Right atrium auricular region (tissue), 2 donors: ENCODE measurements at places on chromosomes 12 and 14.

DNA sequence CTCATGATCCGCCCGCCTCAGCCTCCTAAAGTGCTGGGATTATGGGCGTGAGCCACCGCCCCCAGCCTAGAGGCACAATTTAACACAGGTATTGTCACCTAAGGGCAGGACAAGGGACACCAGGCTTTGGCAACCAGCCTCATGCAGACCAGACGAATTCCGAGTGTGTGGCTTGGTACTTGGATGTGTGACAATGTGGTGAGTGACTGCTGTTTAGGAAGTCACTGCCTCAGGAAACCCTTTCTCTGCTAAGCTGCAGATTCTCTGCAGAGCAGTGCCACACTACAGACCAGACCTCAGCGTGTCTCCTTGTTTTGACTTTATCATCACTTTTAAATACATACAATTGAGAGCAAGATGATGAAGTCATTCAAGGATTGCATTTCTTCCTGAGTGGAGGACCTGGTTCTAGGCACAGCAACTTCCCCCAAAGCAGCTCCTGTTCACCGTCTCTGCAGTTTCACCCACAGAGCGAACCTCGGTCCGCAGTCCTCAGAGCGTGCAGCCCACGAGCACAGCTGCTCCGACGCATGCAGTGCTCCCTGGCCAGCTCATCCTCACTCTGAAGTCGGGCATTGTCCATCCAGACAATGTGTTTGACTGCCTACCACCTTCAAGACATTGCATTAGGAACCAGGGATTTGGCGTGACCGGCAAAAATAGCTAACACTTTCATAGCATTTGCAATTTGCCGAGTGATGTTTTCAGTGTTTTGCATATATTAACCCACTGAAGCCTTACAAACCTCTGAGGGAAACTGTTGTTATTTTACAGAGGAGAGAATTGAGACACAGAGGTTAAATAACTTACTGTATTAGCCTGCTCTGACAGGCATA is 235.2 kb downstream of the CHST11 start:
- no peak for DNase-seq

DNA sequence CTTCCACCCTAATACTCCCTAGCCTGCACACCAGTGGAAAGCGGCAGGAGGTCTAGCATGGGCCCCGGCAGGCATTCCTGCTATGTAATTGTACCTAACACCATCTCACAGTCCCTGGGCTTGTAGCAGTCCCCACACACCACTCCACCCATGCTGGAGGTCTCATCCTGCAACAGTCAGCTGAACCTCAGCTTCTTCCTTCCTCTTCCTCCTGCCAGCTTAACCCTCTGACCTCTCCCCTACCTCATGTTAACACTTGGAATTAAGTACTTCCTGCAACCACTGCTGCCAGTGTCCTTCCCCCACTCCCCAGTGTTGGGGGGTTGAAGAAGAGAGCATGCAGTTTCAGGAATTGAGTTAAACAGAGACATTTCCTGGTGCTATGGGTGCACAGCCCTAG is 7.6 kb downstream of the ADCY4 start:
- no peak for DNase-seq

GRCh38 chr14:100589760-100590469 is 2.7 kb upstream of the BEGAIN start:
- no peak for DNase-seq

GRCh38 chr12:22121224-22121623 is 75.2 kb downstream of the CMAS start:
- no peak for DNase-seq

DNA sequence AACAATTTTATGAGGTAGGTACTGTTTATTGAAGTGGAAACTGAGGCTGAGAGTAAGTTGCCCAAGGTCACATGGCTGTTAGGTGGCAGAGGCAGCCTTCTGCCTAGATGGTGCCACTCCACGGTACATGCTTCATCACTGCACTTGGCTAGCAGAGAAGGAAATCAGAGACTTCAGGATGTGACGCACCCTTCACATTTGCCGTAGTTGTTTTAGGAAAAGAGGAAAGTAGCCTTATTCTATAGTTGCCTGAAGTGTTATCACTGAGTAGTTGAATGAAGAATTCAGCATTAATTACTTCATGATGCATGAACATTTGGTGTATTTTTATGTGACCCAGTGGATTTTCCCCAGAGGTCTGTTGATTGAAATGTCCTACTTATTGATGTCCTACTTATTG is 55.7 kb downstream of the ERC1 start:
- DNase-seq = no peak

DNA sequence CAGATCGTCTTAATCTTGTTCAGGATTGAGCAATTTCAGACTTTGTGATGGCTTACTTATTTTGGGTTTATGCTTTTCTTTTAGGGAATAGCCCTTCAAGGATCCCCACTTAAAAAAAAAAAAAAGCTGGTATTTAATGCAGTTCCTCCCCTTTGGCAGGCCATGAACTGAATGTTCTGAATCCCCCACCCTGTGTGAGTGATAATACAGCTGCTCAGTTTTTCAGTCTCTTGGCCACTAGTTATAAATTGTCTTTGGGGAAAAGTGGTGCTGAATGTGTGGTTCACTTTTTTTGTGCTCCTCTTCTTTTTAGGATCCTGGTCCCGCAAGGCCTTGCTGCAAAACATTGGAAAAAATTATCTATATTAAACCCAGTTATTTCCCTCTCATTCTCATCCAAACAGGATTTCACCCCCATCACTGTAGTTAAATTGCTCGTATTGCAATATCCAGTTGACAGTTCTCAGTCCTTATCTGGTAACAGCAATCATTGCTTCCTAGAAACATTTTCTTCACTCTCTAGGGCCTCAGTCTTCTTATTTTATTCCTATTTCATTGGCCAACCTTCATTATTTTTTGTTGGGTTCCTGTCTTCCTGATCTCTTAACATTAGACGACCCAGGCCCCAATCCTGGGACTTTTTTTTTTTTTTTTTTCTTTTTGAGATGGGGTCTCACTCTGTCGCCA is 73.1 kb upstream of the PAWR start:
- DNase-seq = no peak

GRCh38 chr12:106160915-106161314 is 22.2 kb upstream of the NUAK1 start:
- no peak for DNase-seq

DNA sequence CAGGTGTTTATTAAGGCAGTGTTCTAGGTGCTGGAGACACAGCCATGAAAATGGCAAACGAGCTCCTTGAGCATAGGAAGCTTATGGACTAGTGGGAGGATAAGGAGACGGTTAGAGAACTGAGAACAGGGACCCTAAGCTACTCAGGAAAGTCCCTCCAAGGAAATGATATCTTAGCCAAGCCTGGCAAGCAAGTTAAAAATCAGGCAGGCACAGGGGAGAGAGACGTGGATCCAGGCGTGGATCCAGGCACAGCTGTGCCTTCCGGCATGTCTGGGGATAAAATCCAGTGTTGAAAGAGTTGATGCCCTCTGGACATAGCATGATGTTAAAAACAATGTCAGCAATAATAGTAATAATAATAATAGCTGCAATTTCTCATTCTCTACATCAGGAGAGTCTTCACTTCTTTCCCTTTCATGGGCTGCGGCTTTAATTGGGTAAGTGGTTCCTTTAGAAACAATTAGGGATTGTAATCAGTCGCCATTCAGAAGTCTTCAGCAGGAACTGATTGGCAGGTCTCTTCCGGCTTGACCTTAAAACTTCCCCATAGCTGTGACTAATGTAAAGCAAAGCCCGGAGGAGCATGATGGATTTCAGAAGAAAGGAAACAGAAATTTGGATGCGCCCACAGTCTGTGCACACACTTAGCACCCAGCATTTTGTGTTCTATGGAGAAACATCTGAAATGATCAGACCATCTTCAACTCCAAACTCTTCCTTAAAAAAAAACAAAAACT is 230.2 kb downstream of the SLC41A2 start:
- no peak for DNase-seq

DNA sequence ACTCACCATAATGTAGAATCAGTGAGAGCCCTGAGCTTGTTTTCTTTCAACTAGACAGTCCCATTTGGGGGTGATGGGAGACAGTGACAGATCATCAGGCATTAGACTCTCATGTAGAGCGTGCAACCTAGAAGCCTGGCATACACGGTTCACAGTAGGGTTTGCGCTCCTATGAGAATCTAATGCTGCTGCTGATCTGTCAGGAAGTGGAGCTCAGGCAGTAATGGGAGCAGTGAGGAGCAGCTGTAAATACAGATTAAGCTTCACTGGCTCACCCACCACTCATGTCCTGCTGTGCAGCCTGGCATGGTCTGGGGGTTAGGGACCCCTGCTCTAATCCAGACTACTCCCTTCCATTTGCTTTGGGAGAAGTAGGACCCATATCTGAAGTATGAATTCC is 55.6 kb downstream of the FNTB start:
- no peak for DNase-seq

DNA sequence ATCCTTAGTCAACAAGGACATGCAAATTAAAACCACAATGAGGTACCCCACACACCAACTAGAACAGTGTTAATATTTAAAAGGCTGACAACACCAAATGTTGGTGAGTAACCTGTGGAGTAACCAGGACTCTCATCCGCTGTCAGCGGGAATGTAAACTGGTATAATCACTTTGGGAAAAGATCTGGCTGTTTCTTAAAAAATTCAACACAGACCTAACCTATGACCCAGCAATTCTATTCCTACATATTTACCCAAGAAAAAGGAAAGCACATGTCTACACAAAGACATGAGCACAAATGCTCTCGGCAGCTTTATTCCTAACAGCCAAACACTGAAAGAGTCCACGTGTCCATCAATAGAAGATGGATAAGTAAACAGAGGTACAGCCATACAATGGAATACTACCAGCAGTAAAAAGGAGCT is 26.6 kb downstream of the NRDE2 start:
- DNase-seq = no peak

DNA sequence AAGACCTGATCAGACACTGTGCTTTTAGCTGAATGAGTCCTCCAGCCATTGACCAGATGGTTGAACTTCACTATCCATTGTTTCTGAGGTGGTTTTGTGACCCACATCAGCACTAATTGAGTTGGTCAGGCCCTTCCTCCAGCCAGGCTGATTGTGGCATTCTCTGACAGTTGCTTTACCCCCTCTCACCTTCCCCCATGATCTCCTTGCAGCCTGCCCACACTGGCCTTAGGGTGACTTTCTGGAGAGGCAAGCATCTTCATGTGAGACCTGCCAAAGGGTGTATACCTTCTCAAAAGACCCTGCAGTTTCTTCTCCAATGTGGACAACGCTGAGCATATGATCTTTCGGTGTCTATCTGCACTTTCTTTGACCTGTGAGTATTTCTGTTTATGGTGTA is 83.9 kb downstream of the GPATCH2L start:
- DNase-seq = no peak

- DNase-seq = no peak
These were observed 310.4 kb downstream of the PAWR start for GRCh38 chr12:79380402-79380801.

DNA sequence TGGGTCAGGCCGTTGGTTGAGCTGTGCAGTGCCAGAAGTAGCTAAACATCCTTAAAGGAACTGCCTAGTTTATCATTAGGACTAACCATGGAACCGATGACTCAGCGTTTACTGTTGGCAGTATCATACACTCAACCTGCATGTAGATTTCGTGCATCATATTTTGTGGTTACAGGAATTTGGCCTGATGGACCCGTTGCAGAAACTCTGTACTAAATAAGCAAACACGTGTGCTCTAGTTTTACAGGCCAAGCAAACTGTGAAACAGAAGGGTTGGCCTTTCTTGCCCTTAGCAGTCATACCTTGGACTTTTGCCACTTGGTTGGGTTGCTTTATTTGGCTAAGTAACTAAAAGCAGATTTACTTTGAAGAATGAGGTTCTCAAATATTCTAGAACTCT is 35.6 kb downstream of the DGLUCY start:
- no peak for DNase-seq

DNA sequence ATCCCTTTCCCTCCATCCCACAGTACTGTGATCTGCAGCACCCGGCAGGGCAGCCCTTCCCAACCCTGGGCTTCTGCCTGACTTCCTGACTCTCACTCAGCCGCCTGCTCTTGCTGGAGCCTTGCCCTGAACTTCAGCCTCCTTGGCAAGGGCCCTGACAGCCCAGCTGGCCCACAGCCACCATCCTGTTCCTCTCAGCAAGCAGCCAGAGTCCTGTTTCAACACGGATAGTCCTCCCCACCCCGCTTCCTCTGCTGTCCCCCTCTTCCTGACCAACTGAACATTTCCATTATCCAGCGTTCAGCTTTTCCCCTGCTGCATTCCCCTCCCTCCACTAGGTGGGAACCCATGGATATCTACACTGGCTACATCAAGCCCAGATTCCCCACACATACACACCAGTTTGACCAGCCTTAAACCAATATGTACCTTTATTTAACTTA is 74.0 kb upstream of the MDM1 start:
- DNase-seq = peak; percentile 97

DNA sequence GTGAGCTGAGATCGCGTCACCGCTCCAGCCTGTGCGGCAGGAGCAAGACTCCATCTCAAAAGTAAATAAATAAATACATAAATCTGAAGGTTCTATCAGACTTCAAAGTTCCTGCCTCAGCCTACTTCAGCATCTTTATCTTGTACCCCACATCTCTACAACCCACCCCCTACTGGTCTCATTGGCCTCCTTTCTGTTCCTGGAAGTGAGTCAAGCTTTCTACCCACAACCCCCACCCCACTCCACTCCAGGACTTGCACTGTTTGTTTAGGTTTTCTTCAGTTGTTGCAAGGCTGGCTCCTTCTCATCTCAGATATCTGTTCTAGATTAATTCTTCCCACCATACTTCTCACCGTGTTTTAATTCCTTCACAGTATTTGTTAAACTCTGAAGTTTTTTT is 714 bp upstream of the PSMC6 start:
- no peak for DNase-seq

GRCh38 chr14:69882116-69882864 is 3.1 kb downstream of the SMOC1 start:
- no peak for DNase-seq

DNA sequence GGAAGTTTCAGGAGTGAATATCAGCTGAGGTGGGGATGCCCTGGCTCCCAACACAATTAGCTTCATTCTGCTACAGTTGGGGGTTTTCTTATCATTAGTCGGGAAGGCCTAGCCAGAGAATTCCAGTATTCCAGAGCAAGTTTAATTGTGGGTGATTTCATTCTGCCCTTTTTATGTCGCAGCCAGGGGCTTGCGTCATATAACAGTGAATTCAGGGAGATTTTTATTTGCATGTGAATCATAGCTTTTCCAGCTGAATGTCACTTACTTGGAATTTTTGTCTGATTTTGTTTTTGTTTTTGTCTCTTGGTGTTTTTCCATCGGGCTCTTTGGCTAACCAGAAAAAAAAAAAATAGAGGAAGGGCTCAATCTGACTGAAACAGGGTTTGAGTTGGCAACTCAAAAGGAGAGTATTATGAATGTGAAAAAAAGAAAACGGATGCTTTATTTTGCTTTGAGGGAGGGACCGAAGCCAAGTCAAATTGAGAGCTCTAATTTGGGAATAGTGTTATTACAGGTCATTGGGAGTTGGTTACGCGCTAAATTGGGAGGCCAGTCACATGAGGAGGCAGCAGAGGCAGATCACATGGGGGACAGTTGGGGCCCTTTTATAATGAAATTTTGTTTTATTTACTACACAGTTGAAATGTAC is 119.4 kb downstream of the SAMD4A start:
- DNase-seq = peak; percentile 86
